ENCODE measurements at places on chromosomes 4 and X. TPM values are rescaled to one million over a fixed set of nuclear protein-coding genes. Genes with fewer than 3 reads are reported as not detected.

The AVPR2 gene
- not detected for total RNA-seq

The SCML1 gene
- total RNA-seq: 1.7 TPM

- no peak for DNase-seq
These were observed 8.7 kb upstream of the ANK2 start for GRCh38 chr4:113040793-113041192.

The FREM3 gene
- total RNA-seq: not detected

- no peak for DNase-seq
These were observed 155.7 kb downstream of the PAPSS1 start for GRCh38 chr4:107564326-107564725.

- peak; percentile 76 for DNase-seq
These were observed 76.7 kb downstream of the SCD5 start for GRCh38 chr4:82721819-82722423.

- no peak for DNase-seq
These were observed 555.4 kb downstream of the STPG2 start for GRCh38 chr4:97587912-97588311.

DNA sequence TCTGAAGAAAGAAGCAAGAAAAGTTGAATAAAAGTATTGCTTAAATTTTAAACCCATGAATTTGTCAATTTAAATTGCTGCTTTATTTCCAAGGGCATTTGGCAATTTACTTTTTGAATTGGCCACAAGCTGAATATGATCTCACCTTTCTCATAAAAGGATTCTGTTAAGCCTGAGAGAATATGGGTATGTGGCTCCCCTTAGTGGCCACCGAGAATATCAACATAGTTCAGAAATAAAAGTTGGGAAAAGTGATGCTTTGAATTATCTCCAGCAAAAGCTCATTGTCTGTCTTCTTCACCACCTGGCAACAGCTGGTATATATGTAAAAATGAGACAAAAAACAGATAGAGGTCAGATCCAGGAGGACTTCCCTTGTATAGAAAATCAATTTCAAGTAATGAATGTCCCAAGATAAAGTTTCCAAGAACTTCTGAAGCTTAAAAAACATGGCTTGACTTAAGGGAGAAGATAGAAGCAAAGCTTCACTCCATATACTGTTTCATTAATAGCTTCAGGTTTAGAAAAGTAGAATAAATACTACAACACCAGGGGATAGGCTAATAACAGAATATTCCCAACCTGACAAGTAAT is 290.7 kb upstream of the FAM241A start:
- peak; percentile 64 for DNase-seq

DNA sequence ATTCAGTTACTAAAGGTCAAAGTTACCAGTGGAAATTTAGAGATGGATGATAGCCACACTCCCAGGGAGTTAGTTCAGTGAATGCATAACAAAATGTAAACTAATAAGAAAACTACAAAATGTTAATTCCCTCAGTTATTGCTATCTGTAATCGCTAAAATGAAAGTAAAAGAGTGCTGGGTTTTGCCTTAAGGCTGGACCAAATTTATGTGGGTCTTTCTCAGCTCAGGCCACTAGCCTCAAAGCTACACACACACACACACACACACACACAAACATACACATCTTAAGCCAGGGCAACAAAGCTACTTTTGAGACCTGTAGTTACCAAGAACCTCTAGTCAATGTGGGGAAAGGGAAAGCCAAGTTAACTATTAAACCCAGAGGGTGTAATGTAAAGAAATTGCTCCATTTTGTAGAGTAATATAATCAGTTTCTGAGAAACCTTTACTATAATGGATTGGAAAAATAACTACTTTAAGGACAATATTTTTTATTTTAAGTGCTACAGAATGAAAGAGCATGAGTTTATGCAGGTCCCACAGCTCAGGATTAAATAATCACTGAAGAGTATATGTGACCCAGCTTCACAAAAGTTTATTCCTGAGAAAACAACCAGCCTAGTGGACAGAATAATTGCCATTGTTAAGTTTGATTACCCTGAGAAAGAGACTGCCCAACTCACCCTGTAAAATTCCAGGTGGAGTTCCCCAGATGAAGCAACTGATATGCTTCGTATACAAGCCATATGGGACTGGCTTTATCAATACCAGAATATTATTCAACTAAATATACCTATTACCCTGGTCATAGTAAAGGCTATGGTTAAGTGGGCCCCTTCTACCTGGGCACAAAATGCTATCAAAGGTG is 8.9 kb upstream of the UGT2A3 start:
- no peak for DNase-seq

DNA sequence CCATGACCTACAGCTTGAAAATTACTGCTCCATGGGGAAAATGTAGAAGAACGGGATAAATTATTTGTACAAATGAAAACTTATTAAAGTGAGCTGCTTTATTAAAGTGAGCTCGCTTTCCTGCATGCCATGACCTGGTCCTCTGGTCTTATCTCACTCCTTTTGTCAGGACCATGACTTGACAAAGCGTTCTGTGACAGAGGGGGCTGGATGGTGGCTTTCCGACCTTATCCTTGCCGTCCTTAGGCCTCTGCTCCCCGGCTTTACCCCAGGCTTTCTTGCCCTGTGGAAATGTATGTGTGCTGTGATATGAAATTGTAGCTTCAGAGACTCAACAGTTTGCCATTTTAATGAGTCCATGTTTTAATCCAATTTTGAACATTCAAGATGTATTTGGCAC is 44.0 kb upstream of the FBXW7 start:
- no peak for DNase-seq

GRCh38 chr4:13268703-13269102 is 215.4 kb downstream of the RAB28 start:
- DNase-seq: no peak

The GYG2 gene
- not detected for total RNA-seq

The CPZ gene
- total RNA-seq: not detected

All from activated CD4-positive, alpha-beta T cell treated with anti-CD3 and anti-CD28 coated beads, Interleukin-2, amount 10 ng/mL, durations not matched to agents 24 days and 14 days (primary cell).